ENCODE measurements at places on chromosomes 3 and 15.

GRCh38 chr3:120780977-120781376 is 38.4 kb downstream of the GTF2E1 start:
- no peak for DNase-seq

DNA sequence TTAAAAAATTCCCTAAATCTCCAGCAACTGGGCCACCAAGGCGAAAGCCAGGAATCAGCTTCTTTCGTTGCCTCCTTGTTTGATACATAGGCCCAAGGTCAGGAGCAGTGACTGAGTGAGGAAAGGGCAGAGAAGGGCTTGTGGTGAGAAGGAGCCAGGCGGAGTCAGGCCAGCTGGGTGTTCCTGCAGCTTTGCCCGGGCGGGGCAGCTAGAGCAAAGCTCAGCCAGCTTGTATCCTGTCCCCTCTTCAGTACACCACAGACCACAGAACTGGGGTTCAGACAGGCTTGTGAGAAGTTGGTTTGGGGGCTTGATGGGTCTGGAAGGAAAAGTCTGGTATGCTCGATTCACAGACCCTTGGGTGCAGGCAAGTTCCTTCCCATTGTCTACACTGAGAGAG is 52.6 kb downstream of the CCK start:
- DNase-seq = no peak

GRCh38 chr3:82496890-82497560 is 735.6 kb upstream of the GBE1 start:
- peak; percentile 52 for DNase-seq

DNA sequence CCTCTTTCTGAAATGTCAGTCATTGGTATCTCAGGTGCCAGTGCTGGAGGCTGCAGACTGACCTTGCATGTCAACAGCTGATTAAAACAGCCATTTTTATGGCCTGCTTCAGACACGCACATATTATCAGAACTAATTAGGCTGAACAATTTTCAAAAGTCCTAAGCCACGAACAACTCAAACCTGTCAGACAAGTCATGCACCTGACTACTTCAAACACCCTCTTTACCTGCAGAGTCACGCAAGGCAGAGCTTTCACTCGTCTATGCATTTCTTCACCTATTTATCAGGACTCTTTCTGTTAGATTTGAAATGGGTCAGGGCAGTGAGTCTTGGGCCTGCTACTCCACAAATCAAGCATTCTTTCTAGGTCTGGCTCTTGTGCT is 26.7 kb downstream of the CLK3 start:
- no peak for DNase-seq

- no peak for DNase-seq
These were observed 22.8 kb downstream of the SATB1 start for GRCh38 chr3:18402239-18402799.

GRCh38 chr3:50320853-50321335 is 1.7 kb downstream of the HYAL2 start:
- peak; percentile 92 for DNase-seq

DNA sequence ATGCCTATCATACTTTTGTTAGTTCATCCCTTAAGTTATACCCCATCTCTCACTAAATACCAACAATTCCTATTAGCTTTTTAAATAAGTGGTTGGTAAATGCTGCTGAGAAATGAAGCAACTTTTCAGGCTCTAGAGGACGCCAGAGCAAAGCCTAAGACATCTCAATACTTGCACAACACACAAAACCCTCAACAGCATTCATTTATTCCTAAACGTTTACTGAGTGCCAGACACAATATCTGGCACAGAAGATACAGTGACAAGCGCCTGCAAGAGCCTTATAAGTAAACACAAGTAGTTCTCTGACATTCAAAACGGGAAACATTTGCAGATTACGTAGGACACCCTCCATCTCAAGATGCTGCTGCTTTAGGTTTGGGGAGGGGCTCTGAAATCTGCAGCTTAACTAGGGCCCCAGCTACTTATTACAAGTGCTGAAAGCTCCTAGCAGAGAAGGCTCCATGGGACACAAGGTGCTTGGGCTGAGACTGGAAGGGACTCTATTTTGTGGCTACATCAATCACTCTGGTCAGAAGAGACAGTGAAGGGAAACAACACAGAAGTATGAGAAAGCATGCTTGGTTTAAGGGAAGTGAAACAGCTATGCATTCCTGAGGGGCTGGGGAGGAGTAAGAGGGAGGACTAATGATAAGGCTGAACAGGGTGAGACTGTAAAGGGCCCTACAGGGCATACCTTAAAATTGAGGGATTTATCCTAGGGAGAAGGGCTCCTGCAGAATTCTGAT is 311.3 kb downstream of the PLCL2 start:
- no peak for DNase-seq

DNA sequence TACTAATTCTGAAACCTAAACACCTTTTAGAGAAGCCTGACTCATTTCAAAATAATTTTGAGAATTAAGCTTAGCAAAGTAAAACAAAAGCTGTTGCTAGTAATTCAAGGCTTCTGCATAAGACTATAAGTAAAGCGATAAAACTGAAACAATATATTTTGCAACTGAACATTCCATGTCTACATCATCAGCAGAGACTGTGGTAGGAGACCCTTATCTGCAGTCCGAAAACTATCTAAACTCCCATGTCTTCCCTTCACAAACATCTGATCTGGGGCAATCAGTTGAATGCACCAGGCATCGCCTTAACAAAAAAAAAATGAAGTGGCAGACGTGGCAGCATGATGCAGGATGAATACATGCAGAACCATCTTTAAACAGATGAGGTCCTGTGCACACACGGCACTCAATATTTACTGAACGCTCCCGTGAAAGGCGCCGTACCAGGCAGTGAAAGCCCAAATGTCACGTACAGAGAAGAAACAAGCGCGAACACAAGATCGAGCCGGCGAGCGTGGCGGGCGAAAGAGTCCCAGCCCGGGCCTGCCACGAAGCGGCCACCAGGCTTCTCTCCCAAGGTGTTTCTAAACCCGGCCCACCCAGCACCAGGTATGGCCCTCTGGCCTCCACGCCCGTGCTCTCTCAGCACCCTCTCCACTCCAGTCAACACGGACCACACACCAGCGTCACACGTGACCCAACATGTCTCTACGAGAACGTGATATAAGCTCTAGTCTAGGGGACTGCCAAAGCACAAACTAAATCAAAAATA is 63.0 kb downstream of the CHSY1 start:
- DNase-seq = no peak

- no peak for DNase-seq
These were observed 379.1 kb downstream of the CADM2 start for GRCh38 chr3:85337895-85338294.

DNA sequence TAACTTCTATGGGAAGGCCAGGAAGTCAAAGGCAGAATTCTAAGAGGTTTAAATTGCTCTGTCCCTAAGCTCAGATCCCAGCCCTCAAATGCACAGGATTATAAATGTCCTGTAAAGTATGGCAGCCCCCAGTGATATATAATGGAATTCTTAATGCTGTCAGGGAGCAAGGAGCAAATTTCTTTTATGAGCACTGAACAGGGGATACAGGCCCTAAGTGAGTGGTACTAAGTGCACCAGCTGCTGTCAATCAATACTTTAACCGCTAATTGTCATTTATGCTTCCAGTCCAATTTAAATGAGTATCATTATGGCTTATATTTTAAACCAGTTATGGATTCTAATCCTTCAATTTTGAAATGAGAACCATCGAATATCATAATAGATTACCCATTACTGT is 4.7 kb downstream of the SLC9A9 start:
- DNase-seq = no peak

DNA sequence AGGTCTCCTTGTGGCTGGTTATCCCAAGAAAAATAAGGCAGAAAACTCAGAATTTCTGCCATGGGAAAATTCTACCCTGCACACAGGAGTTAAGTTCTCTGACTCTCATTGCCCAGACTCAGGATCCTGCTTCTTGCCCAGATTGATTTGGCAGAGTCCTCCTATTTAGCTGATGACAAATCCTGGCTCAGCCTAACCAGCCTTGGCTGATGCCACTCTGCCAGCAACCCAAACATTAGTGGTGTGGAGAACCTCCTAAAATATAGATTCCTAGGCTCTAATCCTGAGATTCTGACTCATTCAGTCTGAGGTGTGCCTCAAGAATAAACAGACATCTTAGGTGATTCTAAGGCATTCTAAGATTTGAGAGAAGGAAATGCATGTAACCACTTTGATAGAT is 60.5 kb upstream of the ACTC1 start:
- DNase-seq = no peak

DNA sequence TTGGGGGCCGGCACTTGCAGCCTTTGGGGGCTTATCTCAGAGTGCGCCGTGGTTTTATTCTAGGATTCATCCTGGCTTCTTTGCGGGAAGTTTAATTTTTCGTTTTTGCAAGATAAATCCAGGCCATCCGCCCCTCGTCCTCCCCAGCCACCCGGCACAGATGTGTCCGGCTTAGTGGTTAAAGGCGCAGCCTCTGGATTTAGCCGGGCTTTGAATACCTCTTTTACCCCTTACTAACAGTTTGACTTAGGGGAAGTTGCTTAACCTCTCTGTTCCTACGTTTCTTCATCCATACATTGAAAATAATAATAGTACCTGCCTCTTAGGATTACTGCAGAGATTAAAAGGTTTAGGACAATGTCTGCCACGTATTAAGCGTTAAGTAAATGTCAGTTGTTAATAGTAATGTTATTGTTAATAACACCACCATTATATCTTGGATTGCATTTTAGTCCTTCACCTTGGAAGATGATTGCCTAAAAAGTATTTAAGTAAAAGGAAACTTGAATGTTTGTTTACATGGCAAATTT is 714 bp downstream of the ECT2 start:
- peak; percentile 46 for DNase-seq

- peak; percentile 20 for DNase-seq
These were observed 142.7 kb upstream of the DPPA4 start for GRCh38 chr3:109480014-109480413.
